CD8-positive, alpha-beta memory T cell (primary cell): ENCODE measurements at places on chromosomes 12 and 14. TPM values are rescaled to one million over a fixed set of nuclear protein-coding genes. Genes with fewer than 3 reads are reported as not detected.

CBLN3 gene
- total RNA-seq: 7.4 TPM

- DNase-seq: no peak
- H3K4me3 ChIP-seq: no peak overlapping the region
- peaks cover 14% of the 10 kb centered on the region for H3K36me3 ChIP-seq
- no peak overlapping the region for H3K27ac ChIP-seq
- peaks cover 18% of the 10 kb centered on the region for H3K4me1 ChIP-seq
- no peaks in the 10 kb centered on the region for H3K27me3 ChIP-seq
Observed at GRCh38 chr12:128807161-128807724, 16.5 kb downstream of the SLC15A4 start.

- H3K4me3 ChIP-seq: no peak overlapping the region
- no peaks in the 10 kb centered on the region for H3K27me3 ChIP-seq
- no peak overlapping the region for H3K27ac ChIP-seq
Observed at GRCh38 chr12:76952995-76953394, 74.2 kb upstream of the CSRP2 start.

- H3K36me3 ChIP-seq: no peaks in the 10 kb centered on the region
- no peaks in the 10 kb centered on the region for H3K27me3 ChIP-seq
- no peak overlapping the region for H3K27ac ChIP-seq
Observed at GRCh38 chr12:102883204-102883799, 33.7 kb downstream of the PAH start.
